ENCODE measurements at places on chromosomes 3 and 15. TPM values are rescaled to one million over a fixed set of nuclear protein-coding genes. Genes with fewer than 3 reads are reported as not detected.

Gene TIMP4
- not detected for total RNA-seq

Gene ARHGAP11A
- total RNA-seq = 6.3 TPM

Gene SLC30A4
- 4.2 TPM for total RNA-seq

Gene SLC12A1
- not detected for total RNA-seq

GRCh38 chr3:12904951-12905315, 63.6 kb upstream of the RPL32 start:
- H3K36me3 ChIP-seq = peaks cover 29% of the 10 kb centered on the region
- H3K4me1 ChIP-seq = no peaks in the 10 kb centered on the region
- H3K27ac ChIP-seq = no peak overlapping the region
- no peak for DNase-seq

DNA sequence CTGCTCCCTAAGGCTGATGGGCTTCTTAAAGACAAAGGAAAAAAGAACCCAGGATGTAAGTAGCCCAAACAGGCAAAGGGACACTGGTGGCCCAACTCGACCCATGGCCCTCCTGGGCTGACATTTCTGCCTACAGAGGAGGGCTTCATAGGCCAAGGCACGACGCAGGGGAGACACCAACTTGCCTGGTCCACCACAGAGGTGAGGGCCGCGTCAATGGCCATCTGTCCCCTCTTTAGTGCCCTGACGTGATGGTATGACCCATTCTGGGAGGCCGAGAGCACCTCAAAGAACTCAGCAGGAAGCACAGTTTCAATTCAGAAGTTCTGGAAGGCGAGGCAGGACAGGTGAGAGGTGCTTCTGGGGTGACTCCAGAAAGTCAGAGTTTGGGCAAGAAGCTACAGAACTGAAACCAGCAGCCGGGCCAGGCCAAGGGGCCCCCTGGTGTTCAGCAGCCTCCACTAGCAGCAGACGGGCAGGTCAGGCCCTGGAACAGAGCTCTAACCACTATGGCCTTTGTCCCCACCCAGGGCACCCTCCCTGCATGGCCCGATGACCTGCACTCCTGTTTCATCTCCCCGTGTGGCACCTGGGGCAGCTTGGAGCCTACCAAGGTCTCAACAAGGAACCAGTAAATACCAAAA, 45.1 kb downstream of the HMCES start:
- no peaks in the 10 kb centered on the region for H3K27me3 ChIP-seq
- no peak overlapping the region for H3K27ac ChIP-seq
- no peaks in the 10 kb centered on the region for H3K4me1 ChIP-seq
- no peak overlapping the region for H3K4me3 ChIP-seq
- H3K36me3 ChIP-seq = no peaks in the 10 kb centered on the region

- no peak overlapping the region for H3K4me3 ChIP-seq
- no peak overlapping the region for H3K27ac ChIP-seq
These were observed 8.9 kb downstream of the DNAJC19 start for GRCh38 chr3:180980611-180981010.

DNA sequence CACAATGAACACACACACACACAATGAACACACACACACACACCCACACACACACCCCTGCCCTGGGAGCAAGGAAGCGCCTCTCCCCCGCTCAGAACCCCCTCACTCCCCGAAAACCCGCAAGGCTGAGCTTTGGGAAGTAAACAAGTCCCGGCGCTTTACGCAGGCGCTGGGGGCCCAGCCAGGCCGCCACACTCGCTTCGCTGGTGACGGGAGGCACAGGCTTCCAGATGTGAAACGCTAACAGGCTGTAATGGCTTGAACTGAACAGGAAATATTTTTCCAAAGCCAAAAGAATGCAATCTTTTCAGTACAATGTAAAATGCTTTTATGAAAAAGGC, 122.7 kb upstream of the IGF1R start:
- no peaks in the 10 kb centered on the region for H3K36me3 ChIP-seq
- no peak for DNase-seq
- no peaks in the 10 kb centered on the region for H3K4me1 ChIP-seq
- peaks cover 9% of the 10 kb centered on the region for H3K27me3 ChIP-seq
- H3K27ac ChIP-seq = no peak overlapping the region
- no peak overlapping the region for H3K4me3 ChIP-seq

DNA sequence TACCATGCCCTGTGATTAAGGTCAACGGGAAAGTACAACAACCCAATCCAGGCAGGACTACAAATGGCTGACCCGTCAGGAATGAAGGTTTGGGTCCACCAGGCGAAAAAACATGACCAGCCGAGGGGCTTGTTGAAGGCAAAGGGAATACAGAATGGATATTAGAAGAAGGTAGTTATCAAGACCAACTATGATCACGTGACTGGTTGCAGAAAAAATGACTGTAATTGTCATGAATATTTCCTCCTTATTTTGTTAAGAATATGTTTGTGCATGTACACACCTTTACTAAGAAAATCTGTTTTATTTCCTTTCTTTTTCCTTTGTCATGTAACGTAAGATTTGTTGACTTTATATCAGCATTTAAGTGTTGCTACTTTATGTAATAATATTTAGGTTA, 22.9 kb upstream of the OSBPL11 start:
- H3K27ac ChIP-seq = no peak overlapping the region
- no peak for DNase-seq
- no peaks in the 10 kb centered on the region for H3K27me3 ChIP-seq
- H3K36me3 ChIP-seq = no peaks in the 10 kb centered on the region
- H3K4me3 ChIP-seq = no peak overlapping the region

All from T-cell (primary cell).